ENCODE measurements at places on chromosomes 6 and 20.

DNA sequence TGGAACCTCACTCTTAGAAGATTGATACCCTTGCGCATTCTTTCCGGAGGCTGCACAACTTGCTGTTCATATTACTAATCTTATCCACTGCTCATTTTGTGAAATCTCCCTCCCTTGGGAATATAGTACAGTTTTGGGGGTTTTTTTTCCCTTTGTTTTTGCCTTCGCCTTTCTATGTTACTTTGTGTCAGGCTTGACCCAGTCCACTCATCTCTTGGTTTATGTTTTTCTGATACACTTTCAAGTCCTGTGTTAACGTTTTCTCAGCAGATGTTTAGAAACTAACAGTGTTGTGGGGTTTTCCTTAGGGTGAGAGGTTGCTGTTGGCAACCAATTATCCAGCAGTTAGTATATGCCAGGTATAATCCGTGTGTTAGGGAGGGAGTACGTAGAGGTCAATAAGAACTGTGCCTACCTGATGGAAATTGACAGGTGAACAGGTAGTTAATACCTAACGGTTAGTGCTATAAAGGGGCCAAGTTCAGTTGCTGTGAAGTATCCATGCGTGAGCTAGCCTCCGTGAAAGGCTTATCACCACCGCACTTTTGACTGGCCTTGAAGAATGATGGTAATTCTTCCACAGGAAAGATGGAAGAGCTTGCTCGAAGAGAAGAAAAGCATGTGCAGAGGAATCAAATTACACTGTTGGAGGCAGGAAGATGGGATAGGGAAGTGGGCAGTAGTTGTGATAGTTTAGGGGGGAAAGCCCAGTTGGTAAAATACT is 1.4 kb downstream of the NFYA start:
- no peak for DNase-seq

- DNase-seq = no peak
Measured at GRCh38 chr6:129498950-129499842, 210.8 kb downstream of the ARHGAP18 start.

GRCh38 chr6:144400321-144400720 is 115.2 kb downstream of the UTRN start:
- DNase-seq = no peak

- no peak for DNase-seq
Measured at GRCh38 chr6:140001821-140002341, 627.4 kb upstream of the CITED2 start.

DNA sequence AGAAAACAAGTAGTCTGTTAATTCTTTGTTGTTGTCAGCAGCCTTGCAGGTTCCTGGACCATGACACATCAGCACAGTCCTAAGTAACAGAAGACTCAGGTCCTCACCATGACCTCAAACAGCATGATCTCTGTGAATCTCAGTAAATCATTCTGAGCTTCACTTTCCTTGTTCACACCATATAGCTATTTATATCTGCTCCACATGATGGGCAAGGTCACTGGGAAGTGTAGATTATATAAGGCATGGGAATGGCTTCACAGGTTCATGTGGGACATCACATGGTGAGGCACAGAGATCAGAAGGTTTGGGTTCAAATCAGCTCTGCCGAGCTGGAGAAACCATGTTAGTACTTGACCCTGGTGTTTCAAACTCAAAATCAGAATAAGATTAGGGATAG is 245.4 kb upstream of the SPTLC3 start:
- DNase-seq = no peak

GRCh38 chr20:664151-664550 is 11.2 kb upstream of the SRXN1 start:
- no peak for DNase-seq

DNA sequence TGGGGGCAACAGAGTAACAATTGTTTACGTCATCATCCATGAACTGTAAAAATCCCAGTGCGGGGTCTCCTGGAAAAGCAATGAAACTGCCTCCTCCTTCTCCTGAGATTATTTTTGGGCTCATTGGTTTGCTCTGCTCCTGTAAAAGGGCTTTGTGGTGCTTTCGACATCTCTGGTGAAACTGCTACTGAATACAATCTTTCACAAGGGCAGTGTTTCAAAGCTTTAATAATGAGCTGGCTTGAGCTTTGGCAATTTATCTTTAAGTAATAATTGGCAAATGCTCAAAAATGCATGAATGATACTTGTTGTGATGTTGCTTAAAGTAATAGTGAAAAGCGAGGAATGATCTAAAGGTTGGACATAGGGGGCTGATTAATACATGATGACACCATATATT is 43.5 kb upstream of the ENPP1 start:
- DNase-seq = no peak

- no peak for DNase-seq
Measured at GRCh38 chr6:14458669-14459266, 341.2 kb downstream of the CD83 start.

GRCh38 chr6:157235600-157236039 is 87.7 kb downstream of the TMEM242 start:
- peak; percentile 21 for DNase-seq

GRCh38 chr6:35068206-35068605 is 72.9 kb downstream of the TCP11 start:
- DNase-seq = no peak
